Adrenal gland (tissue), 19 donors: ENCODE measurements at places on chromosomes 16 and 17.

GRCh38 chr16:14042706-14043105, 28.4 kb upstream of the MRTFB start:
- H3K27ac ChIP-seq: no peak overlapping the region
- no peaks in the 10 kb centered on the region for H3K36me3 ChIP-seq
- no peaks in the 10 kb centered on the region for H3K4me1 ChIP-seq

- DNase-seq: no peak
- no peaks in the 10 kb centered on the region for H3K27me3 ChIP-seq
- no peak overlapping the region for H3K4me3 ChIP-seq
- H3K27ac ChIP-seq: no peak overlapping the region
Observed at GRCh38 chr17:9132944-9133610, 111.8 kb downstream of the NTN1 start.

- H3K27ac ChIP-seq: peak within 1 kb of the TSS; percentile 4
- DNase-seq: peak; percentile 94
- peaks cover 32% of the 10 kb centered on the region for H3K4me1 ChIP-seq
- H3K4me3 ChIP-seq: no peak within 1 kb of the TSS
Observed at GRCh38 chr16:67884684-67885083, at the start of gene NRN1L. Gene NRN1L, plus strand, starts transcription at chr16:67884885. Its CDS starts 19 bp downstream, at chr16:67884904.

DNA sequence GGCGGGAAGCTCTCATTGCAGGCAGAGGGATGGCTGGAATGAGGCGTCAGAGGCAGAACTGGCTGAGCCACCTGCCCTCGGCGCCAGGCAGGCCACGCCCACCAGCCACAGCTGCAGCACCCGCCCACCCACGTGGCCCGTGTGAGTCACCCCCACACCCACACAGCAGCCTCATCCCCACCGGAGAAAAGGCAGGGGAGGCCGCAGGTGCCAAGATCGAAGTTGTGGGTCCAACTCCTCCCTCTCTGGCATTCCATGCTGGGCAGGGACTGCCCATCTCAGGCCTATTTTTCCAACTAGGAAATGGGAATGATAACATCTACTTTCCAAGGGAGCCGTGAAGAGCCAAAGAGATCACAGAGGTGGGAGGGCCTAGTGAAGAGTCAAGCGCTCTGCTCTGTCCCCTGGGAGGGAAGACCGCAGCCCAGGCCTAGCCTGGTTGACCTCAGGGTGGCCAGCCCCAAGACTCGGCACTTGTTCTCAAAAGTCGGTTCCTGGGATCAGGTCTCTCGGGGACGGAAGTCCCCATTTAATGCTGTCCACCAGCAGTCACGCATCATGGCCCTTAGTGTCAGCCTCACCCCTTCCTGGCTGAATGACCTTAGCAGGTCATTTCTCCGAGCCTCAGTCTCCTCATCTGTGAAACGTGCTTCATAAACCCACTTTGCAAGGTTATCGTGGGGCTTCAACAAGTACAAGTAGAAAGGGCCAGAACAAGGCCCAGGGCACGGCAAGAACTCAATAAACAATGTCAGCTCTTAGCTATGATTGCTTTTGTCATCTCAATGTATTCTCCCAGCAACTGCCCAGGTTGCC, at the start of gene TRPV3:
Gene TRPV3 (minus strand): TSS at position 45 of the 816 bp plus-strand sequence. CDS start 2,962 bp downstream, outside the sequence.
- no peaks in the 10 kb centered on the region for H3K27me3 ChIP-seq
- no peak within 1 kb of the TSS for H3K4me3 ChIP-seq
- DNase-seq: no peak
- no peak within 1 kb of the TSS for H3K27ac ChIP-seq
- no peaks in the 10 kb centered on the region for H3K4me1 ChIP-seq
- H3K36me3 ChIP-seq: no peaks in the 10 kb centered on the region

DNA sequence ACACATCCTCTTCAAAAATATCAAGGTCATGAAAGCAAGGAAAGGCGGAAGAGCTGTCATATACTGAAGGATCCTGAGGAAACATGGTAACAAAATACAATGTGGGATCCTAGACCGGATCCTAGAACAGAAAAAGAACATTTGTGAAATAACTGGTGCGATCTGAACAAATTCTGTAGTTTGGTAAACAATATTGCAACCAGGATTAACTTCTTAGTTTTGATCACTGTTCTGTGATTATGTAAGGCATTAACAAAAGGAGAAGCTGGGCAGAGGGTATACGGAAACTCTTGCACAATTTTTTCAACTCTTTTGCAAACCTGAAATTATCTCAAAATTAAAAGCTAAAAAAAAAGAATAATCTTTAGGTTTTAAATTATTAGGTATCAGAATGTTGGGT, 109.7 kb downstream of the TRIM37 start:
- H3K27ac ChIP-seq: no peak overlapping the region
- peaks cover 31% of the 10 kb centered on the region for H3K4me1 ChIP-seq
- no peak overlapping the region for H3K4me3 ChIP-seq
- no peaks in the 10 kb centered on the region for H3K36me3 ChIP-seq

DNA sequence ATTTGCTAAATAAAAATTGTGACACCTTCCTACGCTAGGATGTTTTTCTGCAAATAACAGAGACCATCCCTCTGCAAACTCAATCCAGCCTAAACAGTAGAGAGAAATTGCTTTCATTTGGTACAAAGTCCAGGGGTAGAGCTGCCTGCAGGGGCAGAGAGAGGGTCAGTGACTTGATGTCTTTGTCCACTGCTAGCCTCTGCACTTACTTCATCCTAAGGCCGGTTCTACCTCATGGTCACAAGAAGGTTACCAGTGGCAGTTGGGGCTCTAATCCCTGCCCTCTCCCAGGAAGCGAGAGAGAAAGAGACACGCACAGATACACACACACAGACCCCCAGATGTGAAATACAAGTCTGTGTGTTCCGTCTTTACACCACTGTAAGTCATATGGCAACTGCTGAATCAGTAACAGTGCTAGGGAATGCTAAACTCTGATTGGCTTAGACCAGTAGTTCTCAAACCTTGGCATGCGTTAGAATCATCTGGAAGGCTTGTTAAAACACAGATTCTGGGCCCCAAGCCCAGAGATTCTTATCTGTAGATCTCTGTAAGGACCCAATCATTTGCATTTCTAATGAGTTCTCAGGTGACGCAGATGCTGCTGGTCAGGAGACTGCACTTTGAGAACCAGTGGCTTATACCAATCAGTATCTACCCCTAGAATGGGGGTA, 13.1 kb upstream of the LPCAT2 start:
- H3K36me3 ChIP-seq: no peaks in the 10 kb centered on the region
- DNase-seq: no peak
- no peaks in the 10 kb centered on the region for H3K27me3 ChIP-seq
- H3K4me3 ChIP-seq: no peak overlapping the region

DNA sequence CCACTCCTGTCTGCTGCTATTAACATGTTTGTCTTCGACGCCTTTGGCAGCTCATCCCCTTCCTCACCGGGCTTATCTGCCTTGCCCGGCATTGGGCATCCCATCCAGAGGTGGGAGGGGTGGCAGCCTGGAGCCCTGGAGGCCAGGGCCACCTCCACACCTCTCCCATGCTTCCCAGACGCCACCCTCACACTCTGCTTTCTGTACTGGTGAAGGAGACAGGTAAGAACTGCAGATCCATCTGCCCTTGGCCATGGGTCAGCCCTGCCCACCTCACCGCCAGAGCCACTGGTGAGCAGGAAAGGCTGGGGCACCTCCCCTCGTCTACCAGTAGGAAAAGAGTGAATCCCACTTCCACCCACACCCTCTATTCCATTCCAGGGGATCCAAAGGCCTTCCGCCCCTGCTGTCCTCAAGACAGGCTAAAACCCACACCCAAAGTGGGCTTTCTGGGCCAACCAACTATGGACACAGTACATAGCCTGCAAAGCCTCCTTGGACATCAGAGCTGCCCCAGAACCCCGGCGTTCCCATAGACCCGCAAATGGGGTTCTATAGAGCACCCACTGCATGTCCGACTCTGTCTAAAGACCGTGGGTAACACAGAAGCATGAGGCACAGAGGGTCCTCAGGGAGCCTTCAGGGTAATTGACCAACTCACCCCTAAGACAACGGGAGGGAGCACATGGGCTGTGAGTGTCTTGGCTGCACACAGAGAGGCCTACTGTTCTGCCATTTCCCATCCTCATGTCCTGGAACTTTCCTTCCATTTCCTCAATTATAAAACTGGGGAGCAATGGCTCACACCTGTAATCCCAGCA, 23.4 kb upstream of the RBFOX3 start:
- H3K36me3 ChIP-seq: no peaks in the 10 kb centered on the region
- peaks cover 14% of the 10 kb centered on the region for H3K27me3 ChIP-seq
- H3K27ac ChIP-seq: no peak overlapping the region

- H3K27me3 ChIP-seq: no peaks in the 10 kb centered on the region
- no peak overlapping the region for H3K4me3 ChIP-seq
- H3K27ac ChIP-seq: no peak overlapping the region
- peaks cover 19% of the 10 kb centered on the region for H3K4me1 ChIP-seq
Observed at GRCh38 chr16:57166451-57166850, 19.4 kb downstream of the PSME3IP1 start.

GRCh38 chr17:4559966-4560365, 411 bp downstream of the GGT6 start:
- no peak overlapping the region for H3K27ac ChIP-seq
- no peak overlapping the region for H3K4me3 ChIP-seq
- no peak for DNase-seq
- no peaks in the 10 kb centered on the region for H3K27me3 ChIP-seq
- H3K4me1 ChIP-seq: peaks cover 6% of the 10 kb centered on the region

DNA sequence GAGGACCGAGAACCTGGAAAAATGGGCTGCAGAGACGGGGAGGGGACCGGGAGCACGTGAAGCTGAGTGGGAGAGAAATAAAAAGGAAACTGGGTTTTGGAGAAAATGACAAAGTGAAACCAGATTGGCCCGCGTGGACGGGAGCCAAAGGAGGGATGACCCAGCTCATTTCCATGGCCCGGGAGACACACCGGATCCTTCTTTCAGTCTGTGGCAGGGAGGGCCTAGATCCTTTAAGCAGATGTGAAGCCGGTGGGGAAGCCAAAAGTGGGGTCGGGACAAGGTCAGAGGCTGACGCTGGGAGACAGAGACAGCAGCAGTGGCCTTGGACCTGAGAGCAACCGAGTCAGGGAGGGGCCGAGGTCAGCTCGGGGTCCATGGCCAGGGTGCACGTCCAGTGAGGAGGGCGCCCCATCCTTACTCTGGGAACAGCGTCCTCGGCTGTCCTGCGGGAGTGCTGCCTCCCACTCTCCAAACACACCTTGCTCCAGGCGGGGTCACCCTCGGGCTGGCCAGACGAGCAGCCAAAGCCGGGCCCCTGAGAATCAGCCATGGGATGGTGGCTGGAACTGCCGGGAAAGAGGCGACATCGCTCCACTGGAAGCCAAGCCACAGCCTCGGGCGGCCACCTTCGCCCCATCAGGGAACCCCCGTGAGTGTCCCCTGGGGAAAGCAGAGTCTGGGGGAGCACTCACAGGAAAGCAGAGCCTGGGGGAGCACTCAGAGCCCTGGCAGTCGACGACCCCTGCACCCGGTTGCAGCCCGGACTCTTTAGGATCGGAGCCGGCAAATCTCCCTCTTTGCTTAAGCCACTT, 17.3 kb downstream of the CA5A start:
- DNase-seq: peak; percentile 83
- H3K27ac ChIP-seq: peak overlapping the region; percentile 92
- no peaks in the 10 kb centered on the region for H3K36me3 ChIP-seq
- H3K27me3 ChIP-seq: no peaks in the 10 kb centered on the region
- H3K4me1 ChIP-seq: peaks cover 23% of the 10 kb centered on the region

DNA sequence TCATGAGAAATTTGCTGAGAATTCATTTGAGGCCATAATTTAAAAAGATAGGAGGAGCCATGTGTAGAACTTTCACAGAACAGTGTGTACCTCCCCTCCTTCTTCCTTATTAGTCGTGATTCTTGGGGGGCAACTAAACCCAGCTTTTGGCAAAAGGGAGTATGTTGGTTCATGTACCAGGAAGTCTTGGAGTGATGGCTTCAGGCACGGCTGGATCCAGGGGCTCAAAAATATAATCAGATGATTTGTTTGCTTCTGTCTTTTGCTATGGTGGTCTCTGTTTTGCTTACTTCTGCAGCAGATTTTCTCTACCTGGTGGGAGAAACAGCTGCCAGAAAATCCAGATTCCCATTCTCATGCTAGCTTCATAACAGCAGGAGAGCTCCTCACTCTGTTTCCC, 629.9 kb downstream of the MAF start:
- no peaks in the 10 kb centered on the region for H3K4me1 ChIP-seq
- no peak overlapping the region for H3K4me3 ChIP-seq
- H3K27ac ChIP-seq: no peak overlapping the region
- no peak for DNase-seq
- no peaks in the 10 kb centered on the region for H3K27me3 ChIP-seq

DNA sequence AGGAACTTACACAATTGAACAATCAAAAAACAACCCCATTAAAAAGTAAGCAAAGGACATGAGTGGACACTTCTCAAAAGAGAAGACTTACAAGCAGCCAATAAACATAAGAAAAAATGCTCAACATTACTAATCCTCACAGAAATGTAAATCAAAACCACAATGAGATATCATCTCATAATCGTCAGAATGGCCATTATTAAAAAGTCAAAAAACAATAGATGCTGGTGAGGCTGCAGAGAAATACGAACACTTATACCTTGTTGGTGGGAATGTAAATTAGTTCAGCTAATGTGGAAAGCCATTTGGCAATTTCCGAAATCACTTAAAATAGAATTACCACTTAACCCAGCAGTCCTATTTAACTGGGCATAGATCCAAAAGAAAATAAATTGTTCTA, 301.9 kb upstream of the KCNJ16 start:
- peaks cover 4% of the 10 kb centered on the region for H3K4me1 ChIP-seq
- H3K27ac ChIP-seq: no peak overlapping the region
- DNase-seq: no peak
- H3K27me3 ChIP-seq: no peaks in the 10 kb centered on the region

DNA sequence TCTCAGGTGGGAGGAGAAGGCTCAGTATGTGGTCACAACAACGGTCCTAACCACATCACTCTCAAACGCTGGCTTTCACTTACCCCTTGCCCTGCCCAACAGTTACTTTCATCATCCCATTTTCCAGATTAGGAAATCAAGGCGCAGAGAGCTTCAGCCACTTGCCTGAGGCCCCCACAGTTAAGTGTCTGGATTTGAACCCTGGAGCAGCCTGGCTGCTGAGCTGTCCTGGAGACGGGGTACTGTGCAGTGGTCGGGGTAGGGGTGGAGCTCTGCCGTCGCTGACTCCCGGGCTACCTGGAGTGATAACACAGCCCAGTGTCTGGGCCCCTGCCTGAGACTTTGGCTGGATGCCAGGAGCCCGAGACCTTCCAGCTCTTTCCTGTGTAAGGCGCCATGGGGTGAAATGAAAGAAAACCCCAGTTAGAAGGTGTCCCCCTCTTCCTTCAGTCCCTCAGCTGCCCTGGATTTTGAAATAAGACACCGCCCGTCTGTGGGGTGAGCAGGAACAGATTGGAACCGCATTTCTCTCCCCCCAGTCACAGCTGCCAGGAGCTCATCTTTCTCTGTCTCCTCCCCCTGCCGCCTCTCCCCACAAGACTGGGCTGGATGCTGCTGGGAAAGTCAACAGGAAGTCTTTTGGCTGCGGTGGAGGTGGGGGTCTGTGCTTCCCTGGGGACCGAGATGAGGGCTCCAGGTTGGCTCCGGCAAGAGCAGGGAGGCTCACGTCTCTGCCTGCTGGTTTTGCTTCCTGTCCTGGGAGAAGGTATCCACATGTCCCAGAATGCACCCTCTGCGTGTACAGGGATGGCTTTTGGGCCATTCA, 280.2 kb downstream of the SEC14L1 start:
- H3K4me1 ChIP-seq: peaks cover 68% of the 10 kb centered on the region
- H3K27ac ChIP-seq: no peak overlapping the region
- DNase-seq: no peak
- H3K36me3 ChIP-seq: no peaks in the 10 kb centered on the region
- no peak overlapping the region for H3K4me3 ChIP-seq
- H3K27me3 ChIP-seq: no peaks in the 10 kb centered on the region
